ENCODE measurements at places on chromosomes 7 and 10.

GRCh38 chr10:99784727-99785441 lies 2.4 kb downstream of the ABCC2 start:
- DNase-seq = no peak

DNA sequence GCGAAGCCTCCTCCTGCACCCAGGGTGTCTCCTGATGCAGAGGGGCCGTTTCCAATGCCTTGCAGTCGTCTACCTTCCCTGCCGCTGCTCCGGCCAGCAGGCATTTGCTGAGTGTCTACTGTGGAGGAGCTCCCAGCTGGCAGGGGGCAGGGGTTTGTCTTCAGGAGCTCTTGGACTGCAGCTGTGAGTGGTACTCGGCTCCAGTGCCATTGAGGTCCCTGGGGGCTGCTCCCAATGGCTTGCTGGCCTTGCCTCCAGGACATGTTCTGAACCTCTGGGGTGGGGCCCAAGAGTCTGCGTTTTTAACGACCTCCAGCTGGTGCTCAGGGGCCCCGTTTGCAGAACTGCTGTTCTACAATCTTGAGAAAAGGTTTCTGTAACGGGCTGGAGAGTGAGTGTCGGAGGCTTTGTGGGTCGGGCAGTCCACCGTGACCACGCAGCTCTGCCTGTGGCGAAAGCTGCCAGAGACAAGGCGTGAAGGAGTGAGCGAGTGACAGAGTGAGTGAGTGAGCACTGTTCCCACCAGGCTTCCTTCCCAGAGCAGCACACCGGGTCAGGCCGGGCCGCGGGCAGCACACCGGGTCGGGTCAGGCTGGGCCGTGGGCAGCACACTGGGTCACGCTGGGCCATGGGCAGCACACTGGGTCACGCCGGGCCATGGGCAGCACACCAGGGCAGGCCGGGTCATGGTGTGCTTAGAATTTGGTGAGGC lies 520.2 kb downstream of the PTPRN2 start:
- no peak for DNase-seq

DNA sequence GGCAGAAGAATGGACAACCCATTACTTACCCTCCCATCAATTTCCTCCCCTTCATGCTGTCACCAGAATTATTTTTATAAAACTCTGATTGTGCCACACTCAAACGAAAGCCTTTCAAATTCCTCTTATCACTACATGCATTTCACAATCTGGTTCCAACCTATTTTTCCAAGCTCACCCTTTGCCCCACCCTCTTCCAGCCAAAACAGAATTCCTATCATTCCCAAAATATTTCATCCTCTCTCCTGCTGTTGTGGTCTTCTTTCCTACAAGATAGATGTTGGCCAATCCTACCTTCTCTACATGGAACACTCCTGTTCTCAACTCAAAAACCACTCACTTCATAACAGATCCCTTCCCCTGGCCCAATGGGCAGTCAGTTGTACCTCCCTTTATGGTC lies 111.5 kb downstream of the ELAPOR2 start:
- DNase-seq = no peak

- no peak for DNase-seq
These were observed 492 bp downstream of the COG5 start for GRCh38 chr7:107563081-107563774.

- DNase-seq = no peak
These were observed 51.9 kb downstream of the PLPP4 start for GRCh38 chr10:120508966-120509365.

All from stimulated activated CD4-positive, alpha-beta T cell treated with anti-CD3 and anti-CD28 coated beads, Interleukin-4, amount 100 ng/mL, for 1 hour (primary cell).